ENCODE measurements at places on chromosomes 16 and 17.

DNA sequence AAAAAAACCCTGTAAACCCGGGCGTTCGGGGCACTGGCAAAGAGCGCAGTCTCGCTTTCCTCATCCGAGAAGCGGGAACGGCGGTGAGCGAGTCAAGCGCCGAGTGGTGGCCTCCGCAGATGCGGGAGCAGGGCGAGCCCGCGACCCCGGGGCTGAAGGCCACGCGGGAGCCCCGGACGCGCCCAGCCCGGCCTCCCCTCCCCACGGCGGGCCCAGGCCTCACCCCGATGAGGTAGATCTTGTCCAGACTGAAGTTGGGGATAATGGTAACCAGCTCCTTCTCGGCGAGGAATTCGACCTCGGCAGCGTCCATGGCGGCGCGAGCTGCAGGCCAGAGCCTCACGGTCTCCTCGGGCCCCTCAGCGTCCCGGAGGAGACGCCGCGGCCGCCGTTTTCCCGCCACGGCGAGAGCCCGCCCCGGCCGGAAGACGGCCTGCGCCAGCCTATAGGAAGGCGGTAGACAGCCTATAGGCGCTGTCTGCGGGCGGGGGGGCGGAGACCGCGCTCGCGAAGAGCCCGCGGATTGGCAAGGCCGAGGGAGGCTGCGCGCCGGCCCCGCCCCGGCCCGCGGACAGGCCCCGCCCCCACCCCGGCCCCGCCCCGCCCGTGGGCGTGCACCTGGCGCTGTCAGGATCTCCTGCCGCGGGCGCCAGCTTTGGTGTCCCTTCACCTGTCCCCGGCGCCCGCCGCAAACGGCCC, at the start of gene GINS2:
TSS of gene GINS2 (minus strand) at position 369 of the 699 bp plus-strand sequence. CDS start at position 313, 56 bp downstream.
- peak; percentile 81 for DNase-seq

GRCh38 chr17:10170233-10170632, 28.2 kb downstream of the GAS7 start:
- DNase-seq = no peak

- DNase-seq = no peak
Observed at GRCh38 chr17:78918979-78919378, 6.2 kb downstream of the TIMP2 start.

- DNase-seq = peak; percentile 63
Observed at GRCh38 chr16:14399378-14400284, 230.4 kb downstream of the PARN start.

- DNase-seq = no peak
Observed at GRCh38 chr16:74075393-74075792, 221.2 kb upstream of the PSMD7 start.

DNA sequence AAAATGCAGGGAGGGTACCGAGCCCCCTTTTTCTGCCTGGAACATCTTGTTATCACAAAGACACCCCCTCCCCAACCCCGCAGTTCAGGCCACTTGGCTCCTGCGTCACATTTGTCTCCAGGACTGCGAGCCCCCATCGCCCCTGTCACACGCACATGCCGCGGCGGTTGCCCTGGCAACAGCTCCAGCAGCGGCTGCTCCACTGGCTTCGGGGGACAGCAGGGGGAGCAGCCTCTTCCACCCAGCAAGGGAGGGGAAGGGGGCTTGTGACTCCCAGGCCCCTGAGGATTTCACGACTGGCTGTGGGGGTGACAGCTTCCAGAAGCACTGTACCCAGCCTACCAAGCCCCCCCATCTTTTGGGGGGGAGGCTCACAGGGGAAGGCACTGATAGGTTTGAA, 2.6 kb downstream of the BAIAP3 start:
- DNase-seq = no peak

DNA sequence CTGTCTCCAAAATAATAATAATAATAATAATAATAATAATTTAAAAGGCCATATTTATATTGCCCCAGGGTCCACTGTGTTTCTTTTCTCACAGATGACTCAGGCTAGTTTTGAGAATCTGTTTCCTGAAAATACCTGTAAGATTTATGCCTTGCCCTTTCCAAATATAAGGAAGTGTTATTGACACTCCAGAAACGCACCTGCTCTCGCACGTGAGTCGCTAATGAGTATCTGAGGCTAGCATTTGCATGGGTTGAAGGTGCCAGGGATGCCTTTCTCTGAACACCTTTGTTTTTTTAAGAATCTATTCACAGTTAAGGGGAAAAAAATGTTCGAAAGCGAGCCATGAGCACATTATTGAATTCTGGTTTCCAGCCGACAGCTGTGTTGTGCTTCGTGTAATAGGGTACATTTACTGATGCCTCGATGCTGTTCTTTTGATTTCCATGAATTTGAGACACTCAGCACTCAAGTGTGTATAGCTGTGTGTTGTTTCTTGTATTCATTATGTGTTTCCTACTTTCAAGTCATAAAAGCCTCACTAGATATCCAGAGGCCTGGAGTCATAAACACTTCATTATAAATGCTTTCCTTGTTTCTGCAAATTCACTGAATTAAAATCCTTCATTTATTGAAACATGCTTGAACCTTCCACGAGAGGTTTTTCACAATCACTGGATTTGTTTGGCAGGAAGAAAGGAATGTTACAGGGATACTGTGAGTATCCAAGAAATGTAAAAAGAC, 45.0 kb upstream of the NOL11 start:
- no peak for DNase-seq

GRCh38 chr17:9850151-9850550, 24.4 kb downstream of the GLP2R start:
- no peak for DNase-seq

GRCh38 chr16:67173808-67174705, 3.7 kb downstream of the NOL3 start:
- peak; percentile 74 for DNase-seq

DNA sequence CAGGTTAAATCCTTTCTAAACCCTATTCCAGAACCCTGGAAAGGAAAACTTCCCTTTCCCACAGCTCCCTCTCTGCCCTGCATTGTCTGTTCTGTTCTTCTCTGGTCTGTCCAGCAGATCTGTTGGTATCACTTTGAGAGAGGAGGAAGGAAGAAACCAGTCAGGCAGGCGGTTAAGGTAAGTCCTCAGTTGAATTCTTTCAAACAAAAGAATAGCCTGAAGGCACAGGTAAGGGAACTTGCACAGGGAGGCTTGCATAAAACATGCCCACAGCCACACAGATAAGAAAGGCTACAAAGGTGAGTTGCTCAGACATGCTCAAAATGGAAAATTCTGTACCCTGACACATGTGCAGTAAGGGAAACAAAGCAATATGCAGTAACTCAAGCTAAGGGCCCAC, 595.7 kb upstream of the CDH5 start:
- DNase-seq = no peak

DNA sequence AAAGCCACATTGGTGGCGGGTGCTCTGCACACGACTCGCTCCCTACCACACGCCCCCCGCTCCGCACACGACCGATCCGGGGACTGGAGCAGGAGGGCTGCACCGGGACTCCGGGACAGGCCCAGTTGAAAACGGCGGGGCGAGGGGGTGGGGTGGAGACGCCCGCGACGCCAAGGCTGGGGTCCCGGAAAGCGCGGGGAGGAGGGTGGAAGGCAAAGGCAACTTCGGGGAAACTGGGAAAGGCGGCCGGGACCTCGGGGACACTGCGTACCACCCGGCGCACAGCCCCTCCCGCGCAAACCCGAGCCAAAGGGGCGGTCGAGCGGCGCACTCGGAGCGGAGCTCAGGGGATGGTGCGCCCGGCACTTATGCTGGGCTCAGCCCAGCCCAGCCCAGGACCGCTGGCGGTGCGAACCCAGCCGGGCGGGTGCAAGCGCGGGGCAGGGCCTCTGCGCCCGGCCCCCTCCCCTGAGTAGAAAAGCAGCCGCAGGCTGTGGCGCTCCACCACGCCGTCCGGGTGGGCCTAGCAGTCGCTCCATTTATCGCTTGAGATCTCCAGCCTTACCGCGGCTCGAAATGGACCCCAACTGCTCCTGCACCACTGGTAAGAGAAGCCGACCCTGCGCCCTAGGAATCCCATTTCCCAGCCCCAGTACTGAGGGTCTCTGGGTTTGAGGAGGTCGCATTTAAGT, at the start of gene MT1M:
TSS of gene MT1M (plus strand) at position 504 of the 692 bp plus-strand sequence. CDS start at position 577, 73 bp downstream.
- DNase-seq = no peak

DNA sequence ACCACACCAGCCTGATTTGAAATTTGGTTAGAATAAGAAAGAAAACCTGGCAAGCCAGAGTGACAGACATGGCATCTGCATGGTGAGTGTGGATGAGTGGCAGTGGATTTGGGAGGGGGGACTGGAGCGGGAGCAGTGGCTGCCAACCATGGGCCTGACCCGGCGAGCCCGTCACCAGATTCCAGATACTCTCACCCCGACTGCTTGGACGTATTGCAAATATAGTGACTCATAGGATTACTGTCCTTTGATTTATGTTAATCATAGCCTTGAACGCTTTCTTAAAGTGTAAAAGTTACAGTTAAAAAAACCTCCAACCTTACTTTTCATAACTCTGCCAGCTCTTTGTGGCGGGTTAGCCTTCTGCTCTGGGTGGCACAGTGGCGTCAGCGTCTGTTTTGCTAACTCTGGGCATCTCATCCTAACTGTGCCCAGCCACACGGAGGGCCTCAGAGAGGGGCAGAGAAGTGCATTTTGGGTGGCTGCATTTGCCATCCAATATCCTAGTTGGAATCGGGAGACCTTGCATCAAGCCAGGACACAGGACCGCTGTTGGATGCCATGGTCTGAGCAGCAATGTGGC, 26.8 kb upstream of the FOXK2 start:
- no peak for DNase-seq

GRCh38 chr16:81553080-81553813, 108.6 kb downstream of the CMIP start:
- DNase-seq = no peak

GRCh38 chr17:51860954-51861561, 297.5 kb downstream of the CA10 start:
- peak; percentile 5 for DNase-seq

DNA sequence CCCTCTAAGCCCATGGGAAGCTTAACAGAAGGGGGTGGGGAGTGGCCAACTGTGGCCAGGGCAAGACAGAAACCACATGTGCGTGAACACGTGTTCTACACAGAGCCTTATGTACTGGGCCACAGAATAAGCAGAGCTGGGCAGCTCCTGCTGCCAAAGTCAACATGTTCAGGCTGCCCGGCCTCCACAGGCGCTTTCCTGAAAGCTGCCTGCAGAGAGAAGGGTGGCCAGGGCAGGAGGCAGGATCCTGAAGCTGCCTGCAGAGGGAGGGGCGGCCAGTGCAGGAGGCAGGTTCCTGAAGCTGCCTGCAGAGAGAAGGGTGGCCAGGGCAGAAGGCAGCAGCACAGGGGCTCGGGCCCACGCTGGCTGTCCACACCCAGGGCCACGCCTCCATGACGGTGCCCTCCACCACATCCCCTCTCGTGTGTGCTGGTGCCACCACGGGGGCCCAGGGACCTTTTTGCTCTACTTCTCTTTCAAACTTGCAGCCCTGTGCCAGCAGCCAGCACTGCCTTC, 79.5 kb downstream of the ANKRD11 start:
- DNase-seq = peak; percentile 93

GRCh38 chr16:50309527-50310307, 43.4 kb downstream of the ADCY7 start:
- no peak for DNase-seq

DNA sequence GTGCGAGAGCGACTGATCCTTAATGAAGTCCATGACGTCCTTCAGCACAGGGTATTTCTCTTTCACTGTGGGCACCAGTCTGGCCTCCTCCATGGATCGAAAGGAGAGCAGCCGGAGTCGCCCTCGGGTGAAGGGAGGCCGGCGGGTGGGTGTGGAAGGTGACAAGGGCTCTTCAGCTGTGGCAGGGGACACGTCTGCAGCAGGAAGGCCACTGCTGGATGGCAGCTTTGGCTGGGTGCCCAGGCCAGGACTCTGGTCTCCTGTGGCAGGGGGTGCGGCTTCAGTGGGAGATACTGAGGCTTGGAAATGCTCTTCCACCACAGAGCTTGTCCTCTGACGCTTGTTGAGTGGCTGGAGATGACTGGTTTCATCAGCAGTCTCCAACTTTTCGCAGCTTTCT, 78.5 kb downstream of the ZZEF1 start:
- DNase-seq = no peak

DNA sequence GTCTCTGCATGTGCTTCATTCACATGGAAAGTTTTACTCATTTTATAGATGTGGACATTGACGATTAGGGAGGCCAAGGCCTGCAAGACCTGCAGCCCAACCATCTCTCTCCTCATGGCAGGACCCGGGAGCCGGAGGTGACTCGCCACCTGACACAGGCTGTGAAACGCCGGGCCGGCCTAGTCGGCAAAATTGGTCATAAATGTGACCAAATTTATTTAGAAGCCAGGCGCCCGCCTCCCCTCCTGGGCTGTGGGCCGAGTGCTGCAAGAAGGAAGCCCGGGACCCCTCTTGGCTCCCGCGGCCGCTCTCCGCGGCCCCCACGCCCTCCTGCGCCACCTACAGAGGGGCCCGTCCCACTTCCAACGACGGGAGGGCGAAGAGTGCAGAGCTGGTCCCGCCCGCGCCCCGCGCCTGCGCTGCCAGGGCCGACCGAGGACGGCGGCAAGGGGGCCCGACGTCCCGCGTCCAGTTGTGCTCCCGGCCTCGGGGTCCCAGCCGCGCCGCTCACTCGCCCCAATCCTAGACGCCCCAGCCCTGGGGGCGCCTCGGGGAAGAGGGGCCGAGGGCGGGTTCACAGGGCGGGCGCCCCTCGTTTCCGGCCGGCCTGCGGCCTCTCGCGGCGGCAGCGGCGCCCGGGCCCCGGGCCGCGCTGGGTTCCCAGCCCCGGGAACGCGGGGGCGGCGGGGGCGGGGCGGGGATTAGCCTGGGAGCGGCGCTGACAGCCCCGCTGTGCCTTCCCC, 47.5 kb downstream of the WNT3 start:
- DNase-seq = no peak

- DNase-seq = no peak
Observed at GRCh38 chr16:58451945-58452401, 48.0 kb upstream of the NDRG4 start.

GRCh38 chr16:23694644-23695373, 16.1 kb downstream of the PLK1 start:
- DNase-seq = no peak

DNA sequence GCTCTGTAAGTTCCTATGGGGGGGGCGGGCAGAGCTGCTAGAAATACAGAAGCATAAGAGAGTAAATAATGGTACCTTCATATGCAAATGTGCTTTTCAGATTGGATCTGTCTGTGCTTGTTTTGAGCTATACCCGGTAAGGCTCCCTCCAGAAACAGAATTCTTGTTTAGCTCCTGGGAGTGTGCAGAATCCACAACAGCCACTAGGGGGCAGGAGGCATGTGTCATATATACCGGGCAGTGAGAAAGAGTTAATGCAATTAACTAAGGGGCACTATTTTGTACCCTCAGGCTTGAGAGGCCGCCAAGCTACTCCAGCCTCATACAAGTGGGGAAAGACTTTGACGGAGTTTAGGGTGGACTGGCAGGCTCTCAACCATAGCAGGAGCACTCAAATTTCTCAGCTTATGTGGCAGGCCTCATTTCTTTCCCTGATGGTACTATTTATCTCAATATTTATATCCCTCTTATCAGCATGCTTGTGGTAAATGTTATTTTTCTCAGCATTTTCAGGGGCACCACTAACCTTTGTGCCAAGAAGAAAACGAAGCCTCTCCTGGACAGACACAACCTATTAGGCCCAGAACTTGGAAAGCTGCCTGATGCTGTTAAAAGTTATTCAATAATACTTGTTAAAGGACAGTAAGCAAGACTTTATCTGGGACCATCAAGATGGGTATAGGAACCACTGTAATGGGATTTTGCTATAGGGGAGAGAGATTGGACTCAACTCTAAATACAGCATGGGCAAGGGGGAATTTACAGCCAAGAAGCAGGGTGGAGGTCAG, 10.7 kb upstream of the CENPV start:
- peak; percentile 58 for DNase-seq

Data from fibroblast of the conjunctiva (primary cell).